Panc1 (cell line): ENCODE measurements at places on chromosomes 5 and 9.

DNA sequence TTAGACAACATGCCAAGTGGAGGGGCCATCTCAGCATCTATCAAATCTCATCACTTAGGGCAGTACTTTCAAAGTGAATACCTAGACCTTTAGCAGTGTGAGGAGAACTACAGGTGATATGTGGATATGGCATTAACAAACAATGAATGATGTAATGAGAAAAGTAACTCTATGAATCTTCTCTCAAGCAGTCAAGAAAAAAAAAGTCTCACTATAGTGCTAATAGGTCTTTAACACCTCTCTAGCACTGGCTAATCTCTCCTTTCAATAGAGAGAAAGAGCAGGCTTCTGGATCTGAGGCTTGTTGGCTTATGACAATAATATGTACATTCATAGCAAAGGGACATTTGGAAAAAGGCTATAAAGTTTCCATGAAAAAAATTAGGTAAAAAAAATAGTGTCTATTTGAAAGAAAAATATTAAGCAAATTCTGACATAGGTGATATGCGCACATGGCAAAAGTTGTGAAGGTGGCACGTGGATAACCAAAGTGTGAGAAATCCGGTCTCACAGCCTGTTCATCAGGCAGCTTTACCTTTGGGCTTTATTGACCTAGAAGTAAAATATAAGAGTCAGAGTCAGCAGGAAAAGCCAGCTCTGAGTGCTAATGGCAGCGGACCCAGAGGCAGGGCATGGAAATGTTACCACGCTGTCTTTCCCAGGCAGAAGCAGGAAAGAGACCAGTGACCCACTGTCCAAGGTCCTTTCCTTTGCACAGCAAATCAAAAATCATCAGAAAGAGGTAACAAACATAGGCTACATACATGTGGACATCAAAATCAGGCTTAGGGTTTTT, 203.4 kb downstream of the EFNA5 start:
- no peak for DNase-seq

DNA sequence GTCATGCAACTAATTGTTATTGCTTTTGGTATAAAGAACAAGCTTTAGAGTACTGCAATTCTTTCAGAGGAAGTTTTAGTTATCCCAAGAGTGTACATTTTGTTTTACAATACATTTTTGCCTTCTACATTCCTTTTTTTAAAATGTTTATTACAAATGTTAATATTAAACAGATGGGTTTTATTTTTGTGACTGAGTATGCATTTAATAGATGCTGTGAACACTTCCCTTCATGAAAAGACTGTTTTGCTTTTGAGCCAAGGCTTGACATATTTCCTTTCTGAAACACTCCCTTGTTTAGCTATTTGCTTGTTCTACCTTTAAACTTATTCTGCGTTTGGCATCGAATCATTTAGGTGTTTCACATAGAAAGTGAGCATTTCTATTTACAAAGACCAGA, 14.8 kb upstream of the ZNF474 start:
- DNase-seq = no peak

GRCh38 chr5:168165221-168165914, 126.1 kb upstream of the WWC1 start:
- no peak for DNase-seq

- DNase-seq = no peak
Observed at GRCh38 chr9:21104787-21105186, 27.0 kb upstream of the IFNB1 start.

GRCh38 chr5:157520911-157521703, 54.5 kb downstream of the ADAM19 start:
- DNase-seq = no peak

GRCh38 chr5:74810915-74811314, 43.9 kb downstream of the NSA2 start:
- no peak for DNase-seq

GRCh38 chr9:16133032-16133431, 580.2 kb downstream of the CCDC171 start:
- no peak for DNase-seq

GRCh38 chr9:108569624-108570023, 286.2 kb downstream of the ACTL7B start:
- DNase-seq = no peak

- no peak for DNase-seq
Observed at GRCh38 chr5:57002959-57003485, 51.1 kb upstream of the MIER3 start.

GRCh38 chr9:22622815-22623214, 176.2 kb downstream of the DMRTA1 start:
- DNase-seq = no peak

- DNase-seq = no peak
Observed at GRCh38 chr9:86902586-86902985, 44.7 kb downstream of the GAS1 start.

- no peak for DNase-seq
Observed at GRCh38 chr9:33346564-33346963, 55.8 kb downstream of the AQP7 start.

DNA sequence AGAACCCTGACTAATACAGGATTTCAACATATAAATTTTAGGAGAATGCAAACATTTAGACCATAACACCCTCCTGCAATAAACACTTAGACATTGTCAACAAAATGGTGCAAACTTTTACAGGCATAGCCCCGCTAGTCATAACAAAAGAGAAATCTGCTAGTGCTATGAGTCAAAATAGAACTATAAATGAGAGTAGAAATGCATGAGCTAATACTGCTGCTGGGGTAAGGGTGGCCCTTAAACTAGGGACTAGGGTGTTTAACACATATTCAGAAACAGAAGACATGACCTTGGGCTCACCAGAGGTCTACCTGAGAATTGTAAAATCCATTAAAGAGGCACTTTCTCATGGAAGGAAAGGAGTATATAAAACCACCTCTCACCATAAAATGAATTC, 131.6 kb downstream of the TLR4 start:
- no peak for DNase-seq

- no peak for DNase-seq
Observed at GRCh38 chr5:133596049-133596448, 16.3 kb downstream of the FSTL4 start.

DNA sequence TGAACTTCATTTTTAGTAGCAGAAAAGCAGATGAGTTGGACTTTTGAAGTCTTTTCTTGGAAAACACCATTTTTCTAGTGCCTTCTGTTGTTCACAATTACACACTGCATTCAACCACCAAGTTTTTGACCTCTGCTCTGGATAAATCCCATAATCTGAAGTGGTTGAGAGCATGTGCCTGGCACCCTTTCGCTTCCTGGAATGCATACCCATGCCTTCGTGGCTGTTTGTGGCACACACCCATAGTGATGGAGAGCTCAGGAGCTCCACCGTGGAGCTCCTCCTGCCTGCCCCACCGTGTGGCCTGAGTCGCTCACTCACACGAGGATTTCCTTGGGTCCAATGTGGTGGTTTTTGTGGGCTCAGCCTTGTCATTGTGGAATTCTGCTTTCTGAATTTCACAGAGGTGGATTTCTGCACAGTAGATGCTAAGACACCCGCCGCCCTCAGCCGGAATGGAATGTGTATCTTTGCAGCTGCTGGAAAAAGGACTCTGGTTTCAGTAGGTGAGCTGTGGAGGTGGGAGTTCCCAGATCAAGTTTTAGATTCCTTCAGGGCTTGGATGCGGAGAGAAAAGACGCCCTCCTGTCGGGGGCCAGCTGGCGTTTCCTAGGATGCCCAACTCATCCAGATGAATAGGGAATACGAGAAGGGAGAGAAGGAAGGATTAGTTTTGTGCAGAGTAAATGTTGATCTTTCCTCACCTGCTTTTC, 500.4 kb downstream of the IRX1 start:
- no peak for DNase-seq

GRCh38 chr5:153625826-153626354, 135.4 kb downstream of the GRIA1 start:
- DNase-seq = no peak

DNA sequence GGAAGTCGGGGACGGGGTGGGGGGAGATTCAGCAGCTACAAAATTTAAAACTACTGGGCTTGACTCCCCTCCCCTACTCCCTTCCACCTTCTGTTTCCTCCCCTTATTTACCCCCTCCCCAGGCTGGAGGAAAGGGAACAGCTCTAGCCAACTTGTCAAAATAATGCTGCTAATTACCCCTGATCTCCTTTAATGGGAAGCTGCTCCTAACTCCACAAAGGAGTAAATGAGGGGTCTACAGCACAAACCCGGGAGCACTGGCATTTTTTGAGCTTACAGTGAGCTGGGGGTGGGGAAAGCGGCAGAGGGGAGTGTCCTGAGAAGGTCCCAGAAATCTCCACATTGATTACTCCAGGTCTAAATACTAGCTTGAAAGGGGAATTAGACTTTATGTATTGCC, 3.1 kb downstream of the PTCH1 start:
- DNase-seq = no peak

GRCh38 chr5:96780626-96781025, 27.1 kb downstream of the ERAP1 start:
- no peak for DNase-seq

DNA sequence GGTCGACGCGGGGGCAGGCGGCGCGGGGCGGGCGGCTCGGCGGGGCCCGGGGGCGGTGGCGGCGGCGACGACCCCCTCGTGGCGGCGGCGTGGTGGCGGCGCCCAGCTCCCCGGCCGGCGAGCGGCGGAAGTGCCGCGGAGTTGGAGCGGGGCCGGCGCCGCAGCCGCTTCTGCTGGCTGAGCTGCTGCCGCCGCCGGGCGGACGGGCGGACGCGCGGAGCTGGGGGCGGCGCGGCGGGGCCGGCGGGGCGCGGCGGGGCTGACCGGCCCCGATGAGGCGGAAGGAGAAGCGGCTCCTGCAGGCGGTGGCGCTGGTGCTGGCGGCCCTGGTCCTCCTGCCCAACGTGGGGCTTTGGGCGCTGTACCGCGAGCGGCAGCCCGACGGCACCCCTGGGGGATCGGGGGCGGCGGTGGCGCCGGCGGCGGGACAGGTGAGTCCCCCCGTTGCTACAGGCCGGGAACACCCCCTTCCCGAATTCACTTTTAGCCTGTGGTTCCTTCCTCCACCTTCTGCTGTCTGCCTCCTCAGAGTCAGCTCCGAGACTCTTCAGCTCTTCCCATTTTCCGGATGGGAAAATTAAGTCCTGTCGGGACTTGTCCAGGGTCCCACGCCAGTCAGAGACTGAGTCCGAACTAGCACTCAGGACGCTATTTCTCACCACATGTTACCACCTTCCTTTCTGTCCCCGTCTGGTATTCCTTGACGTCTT, at the start of gene GALNT10:
GALNT10 (plus strand) TSS at position 139 of the 710 bp plus-strand sequence; CDS start at position 273, 134 bp downstream.
- DNase-seq = no peak

DNA sequence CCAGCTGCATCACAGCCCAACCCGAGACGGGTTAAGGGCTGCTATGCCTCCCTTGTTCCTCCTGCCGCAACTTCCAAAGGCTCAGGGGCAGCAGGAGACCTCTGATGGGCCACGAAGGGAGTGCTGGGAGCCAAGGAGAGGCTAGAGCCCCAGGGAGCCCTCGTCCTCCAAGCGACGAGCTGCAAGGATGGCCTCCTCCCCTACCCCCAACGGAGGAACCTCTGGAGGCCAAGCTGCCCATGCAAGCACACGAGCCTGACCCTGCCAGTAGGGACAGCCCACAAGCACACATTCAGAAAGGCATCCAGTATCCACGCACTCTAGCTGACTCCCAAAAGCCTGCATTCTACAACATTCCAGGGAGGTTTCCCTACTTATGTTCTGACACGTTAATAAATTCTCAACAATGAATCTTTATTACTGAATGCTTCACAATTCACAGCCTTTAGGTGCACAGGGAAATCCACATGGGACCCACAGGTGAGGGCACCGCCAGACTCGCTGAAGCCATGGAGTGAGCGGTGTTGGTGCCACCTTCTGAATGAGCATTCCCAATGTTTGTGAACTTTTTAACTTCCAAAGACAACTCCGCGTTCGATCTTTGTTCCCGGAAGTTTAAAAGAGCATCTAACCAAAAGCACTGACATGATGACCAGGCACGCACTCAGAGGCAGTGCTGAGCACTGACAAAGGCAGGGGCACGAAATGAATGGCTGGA, 28.7 kb downstream of the IPPK start:
- DNase-seq = no peak

GRCh38 chr5:83256091-83256780, 178.9 kb downstream of the XRCC4 start:
- no peak for DNase-seq

GRCh38 chr5:126016256-126016655, 407.0 kb upstream of the GRAMD2B start:
- DNase-seq = no peak

- DNase-seq = no peak
Observed at GRCh38 chr5:86626149-86626548, 8.4 kb downstream of the COX7C start.

- DNase-seq = no peak
Observed at GRCh38 chr5:123209502-123210027, 120.5 kb downstream of the PRDM6 start.

DNA sequence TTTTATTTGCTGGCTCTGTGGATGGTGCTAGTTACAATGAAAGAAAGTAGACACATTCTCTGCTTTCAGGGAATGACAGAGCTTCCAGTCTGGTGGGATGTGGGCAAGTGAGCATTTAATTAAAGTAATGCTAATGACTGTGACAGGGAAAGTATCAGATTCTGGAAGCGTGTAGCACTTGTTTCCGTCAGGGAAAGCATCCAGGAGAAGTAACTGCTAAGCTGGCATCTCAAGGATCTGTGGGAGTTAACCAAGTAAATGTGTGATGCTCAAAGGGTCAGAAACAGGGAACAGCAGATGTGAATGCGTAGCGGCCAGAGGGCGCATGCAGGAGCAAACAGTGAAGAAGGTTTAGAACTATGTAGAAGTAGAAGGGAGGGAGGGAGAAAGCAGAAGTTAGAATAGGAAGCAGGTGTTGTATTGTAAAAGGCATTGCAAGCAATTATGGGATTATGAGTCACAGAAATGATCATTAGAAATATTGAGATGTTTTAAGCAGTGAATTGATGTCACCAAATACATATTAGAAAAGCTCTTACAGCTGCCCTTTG, 12.2 kb downstream of the KLHL9 start:
- no peak for DNase-seq

GRCh38 chr5:17415321-17415758, 82.7 kb upstream of the TAF11L2 start:
- no peak for DNase-seq

GRCh38 chr9:113922160-113922559, 46.1 kb downstream of the ZNF618 start:
- no peak for DNase-seq

GRCh38 chr9:19028835-19029451, 4.1 kb downstream of the SAXO1 start:
- no peak for DNase-seq

DNA sequence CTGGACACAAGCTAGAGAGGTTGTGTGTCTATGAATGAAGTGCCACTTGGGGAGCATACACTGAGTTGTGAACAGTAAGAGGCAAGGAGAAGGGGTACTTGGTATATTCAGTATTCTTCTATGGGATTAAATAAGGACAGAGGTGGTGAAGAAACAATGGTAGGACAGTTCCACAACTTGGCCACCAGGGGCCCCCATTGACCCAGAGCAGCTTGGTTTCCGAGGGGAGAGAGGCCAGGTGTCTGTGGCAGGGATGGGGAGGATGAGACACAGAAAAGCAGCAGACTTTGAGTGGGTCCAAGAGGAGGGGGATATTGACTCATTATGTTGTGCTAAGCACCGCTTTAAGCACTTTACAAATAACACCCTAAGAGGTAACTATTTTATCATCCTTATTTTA, 220.6 kb downstream of the MELK start:
- DNase-seq = no peak

- DNase-seq = no peak
Observed at GRCh38 chr9:93597871-93598646, 21.7 kb downstream of the PHF2 start.

GRCh38 chr9:132087438-132088030, 7.9 kb upstream of the MED27 start:
- DNase-seq = no peak

GRCh38 chr5:453725-454481, 10.9 kb downstream of the EXOC3 start:
- DNase-seq = no peak
